Testis (tissue), 5 donors: ENCODE measurements at places on chromosomes 3 and 15. TPM values are rescaled to one million over a fixed set of nuclear protein-coding genes. Genes with fewer than 3 reads are reported as not detected.

The RHOV gene
- 0.50 TPM for total RNA-seq

The EMC7 gene
- total RNA-seq, result 73.2 TPM

The NR2E3 gene
- total RNA-seq, result 4.3 TPM

The NANOGP8 gene
- 6.0 TPM for total RNA-seq

The HHATL gene
- 7.2 TPM for total RNA-seq

The ACTL6A gene
- 84.4 TPM for total RNA-seq

The CD276 gene
- total RNA-seq, result 61.5 TPM

The OSTN gene
- not detected for total RNA-seq

The SLC30A4 gene
- total RNA-seq, result 32.6 TPM

The TNFAIP8L3 gene
- 5.1 TPM for total RNA-seq

The KCNMB3 gene
- 7.4 TPM for total RNA-seq

The SEMA7A gene
- 220 TPM for total RNA-seq

The FAM174B gene
- 15.7 TPM for total RNA-seq

The ANKUB1 gene
- 3.3 TPM for total RNA-seq

The LRRN1 gene
- total RNA-seq, result 51.3 TPM

The TPRG1 gene
- 15.9 TPM for total RNA-seq

The CHRM5 gene
- total RNA-seq, result 0.94 TPM

The GPR160 gene
- total RNA-seq, result 3.9 TPM

The ATP13A4 gene
- 4.1 TPM for total RNA-seq

The GRM7 gene
- 2.0 TPM for total RNA-seq

The PSMD2 gene
- 289 TPM for total RNA-seq

The IDH2 gene
- 13.1 TPM for total RNA-seq

The C3orf80 gene
- total RNA-seq, result 0.63 TPM

The CHMP2B gene
- total RNA-seq, result 27.7 TPM

The PLSCR2 gene
- total RNA-seq, result 6.5 TPM

The PAQR9 gene
- total RNA-seq, result 16.8 TPM

The ZCWPW2 gene
- total RNA-seq, result 5.2 TPM

The ST3GAL6 gene
- 23.4 TPM for total RNA-seq
